ENCODE measurements at places on chromosomes 7 and 10. TPM values are rescaled to one million over a fixed set of nuclear protein-coding genes. Genes with fewer than 3 reads are reported as not detected.

Gene COMTD1
- 2.7 TPM for total RNA-seq

Gene DTX2
- 5.0 TPM for total RNA-seq

Gene HTR7
- total RNA-seq, result 22.9 TPM

Gene CYP3A7
- 0.30 TPM for total RNA-seq

Gene LIPA
- total RNA-seq, result 64.1 TPM

Gene ATOH7
- total RNA-seq, result not detected

Gene HMX2
- total RNA-seq, result not detected

Gene TWIST1
- total RNA-seq, result 24.9 TPM

Gene LIPN
- total RNA-seq, result not detected

Gene DENND2A
- under 0.01 TPM for total RNA-seq

Gene GDF10
- total RNA-seq, result not detected

Gene OR9A2
- not detected for total RNA-seq

Gene WDR86
- total RNA-seq, result 8.6 TPM

Gene UPK3B
- total RNA-seq, result not detected

Gene ZNF518A
- total RNA-seq, result 17.4 TPM

Gene FAM237B
- total RNA-seq, result not detected

Gene LLCFC1
- not detected for total RNA-seq

Gene TMEM196
- total RNA-seq, result not detected

Gene CTAGE8
- not detected for total RNA-seq

Gene GNGT1
- total RNA-seq, result not detected

Gene STEAP1
- total RNA-seq, result 12.5 TPM

Gene CROT
- total RNA-seq, result 15.3 TPM

Gene ZNF33A
- 14.3 TPM for total RNA-seq

Gene STAG3
- total RNA-seq, result 0.88 TPM

Gene ADCYAP1R1
- total RNA-seq, result not detected

Gene OR2A42
- total RNA-seq, result under 0.01 TPM

Gene ATP5F1C
- total RNA-seq, result 187 TPM

Gene SLC16A9
- 1.2 TPM for total RNA-seq

Gene ARHGEF35
- 0.59 TPM for total RNA-seq

Gene TRA2A
- total RNA-seq, result 28.1 TPM

Gene KCP
- 0.30 TPM for total RNA-seq

Gene ANKRD30A
- not detected for total RNA-seq

Gene NPTX2
- 1.5 TPM for total RNA-seq

Gene NPFFR1
- total RNA-seq, result not detected

Gene GPR37
- total RNA-seq, result 0.23 TPM

Gene C7orf57
- not detected for total RNA-seq

Gene MMRN2
- 2.4 TPM for total RNA-seq

Gene LBX1
- not detected for total RNA-seq

Gene TAS2R41
- total RNA-seq, result not detected

Gene CFAP70
- total RNA-seq, result 0.97 TPM

Gene MMP21
- not detected for total RNA-seq

Gene C10orf105
- total RNA-seq, result not detected

Gene ZNF425
- total RNA-seq, result 4.5 TPM

Gene PRSS2
- total RNA-seq, result not detected

Gene ZNF117
- total RNA-seq, result 10.7 TPM

Gene COL1A2
- total RNA-seq, result 7,304 TPM

Data from smooth muscle cell of the umbilical artery (primary cell).